Pancreas (tissue), 10 donors: ENCODE measurements at places on chromosomes 13 and 19. TPM values are rescaled to one million over a fixed set of nuclear protein-coding genes. Genes with fewer than 3 reads are reported as not detected.

DNA sequence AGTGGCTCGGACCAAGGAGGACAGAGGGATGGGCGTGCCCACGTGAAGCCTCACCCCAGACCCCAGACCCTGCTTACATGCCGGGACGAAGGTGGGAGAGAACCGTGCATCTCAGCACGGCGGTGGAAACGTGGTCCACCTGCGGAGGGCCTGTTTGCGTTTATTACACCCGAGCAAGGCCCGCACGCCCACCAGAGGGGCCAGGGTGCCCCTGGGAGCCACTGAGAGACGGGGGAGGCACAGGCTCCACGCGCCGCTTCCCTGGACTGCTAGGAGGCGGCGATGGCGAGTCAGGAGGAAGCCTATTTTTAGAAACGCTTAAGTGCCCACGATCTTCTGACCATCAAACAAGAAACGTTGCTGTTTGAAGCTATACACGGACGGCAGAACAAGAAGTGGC lies 80.7 kb downstream of the ATP11A start:
- no peak for DNase-seq

- DNase-seq = peak; percentile 98
Observed at GRCh38 chr19:35040826-35041547, 534 bp upstream of the HPN start.

DNA sequence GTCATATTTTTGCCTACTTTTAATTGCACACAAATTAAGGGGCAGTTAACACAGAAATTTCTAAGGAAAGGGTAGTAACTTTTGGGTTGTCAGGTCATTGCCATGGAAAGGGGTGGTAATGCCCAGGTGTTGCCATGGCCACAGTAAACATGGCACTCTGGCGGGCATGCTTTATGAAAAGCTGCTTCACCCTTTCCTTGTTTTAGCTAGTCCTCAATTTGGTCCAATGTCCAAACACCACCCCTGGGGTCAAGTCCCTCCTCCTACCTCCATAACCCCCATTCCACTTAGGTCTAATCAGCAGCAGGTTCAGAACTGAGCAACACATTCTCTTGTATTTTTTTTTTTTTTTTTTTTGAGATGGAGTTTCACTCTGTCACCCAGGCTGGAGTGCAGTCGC lies 6.6 kb downstream of the FFAR2 start:
- no peak for DNase-seq

GRCh38 chr19:34501339-34502320 lies 20.1 kb downstream of the WTIP start:
- peak; percentile 88 for DNase-seq

GRCh38 chr13:50645092-50645491 lies 198.4 kb downstream of the DLEU7 start:
- DNase-seq = no peak

- DNase-seq = no peak
Observed at GRCh38 chr19:51587264-51588191, 16.4 kb downstream of the ZNF175 start.

DNA sequence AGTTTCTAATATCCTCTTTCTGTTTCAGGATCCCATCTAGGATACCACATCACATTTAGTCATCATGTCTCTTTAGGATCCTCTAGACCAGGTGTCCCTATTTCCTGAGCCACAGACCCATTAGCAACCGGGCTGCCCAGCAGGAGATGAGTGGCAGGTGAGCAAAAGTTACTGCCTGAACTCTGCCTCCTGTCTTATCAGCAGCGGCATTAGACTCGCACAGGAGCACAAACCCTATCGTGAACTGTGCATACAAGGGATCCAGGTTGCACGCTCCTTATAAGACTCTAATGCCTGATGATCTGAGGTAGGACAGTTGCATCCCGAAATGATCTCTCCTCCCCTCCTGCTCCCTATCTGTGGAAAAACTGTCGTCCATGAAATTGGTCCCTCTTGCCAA lies 7.8 kb upstream of the CEBPG start:
- DNase-seq = no peak

GRCh38 chr19:48023011-48023410 lies 20.9 kb downstream of the CABP5 start:
- no peak for DNase-seq

- DNase-seq = no peak
Observed at GRCh38 chr19:14545716-14546082, 16.3 kb downstream of the TECR start.

DNA sequence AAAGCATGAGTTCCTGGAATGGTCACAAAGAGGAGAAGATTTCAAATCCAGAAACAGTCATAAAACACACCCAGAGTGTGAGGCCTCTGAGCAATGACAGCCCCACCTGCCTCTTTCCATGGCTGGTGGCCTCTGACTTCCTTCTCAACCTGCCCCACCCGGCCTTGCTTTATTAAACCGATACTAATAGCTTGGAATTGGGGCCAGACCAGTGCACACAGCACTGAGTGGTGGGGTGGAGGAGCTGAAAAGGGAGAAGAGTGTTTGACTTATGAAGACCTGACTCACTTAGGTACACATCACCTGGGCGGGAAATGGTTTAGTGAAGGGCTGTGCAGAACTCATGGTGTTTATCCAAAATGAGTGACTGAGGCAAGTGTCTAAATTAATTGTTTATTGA lies 20.7 kb upstream of the CEACAM6 start:
- DNase-seq = no peak

DNA sequence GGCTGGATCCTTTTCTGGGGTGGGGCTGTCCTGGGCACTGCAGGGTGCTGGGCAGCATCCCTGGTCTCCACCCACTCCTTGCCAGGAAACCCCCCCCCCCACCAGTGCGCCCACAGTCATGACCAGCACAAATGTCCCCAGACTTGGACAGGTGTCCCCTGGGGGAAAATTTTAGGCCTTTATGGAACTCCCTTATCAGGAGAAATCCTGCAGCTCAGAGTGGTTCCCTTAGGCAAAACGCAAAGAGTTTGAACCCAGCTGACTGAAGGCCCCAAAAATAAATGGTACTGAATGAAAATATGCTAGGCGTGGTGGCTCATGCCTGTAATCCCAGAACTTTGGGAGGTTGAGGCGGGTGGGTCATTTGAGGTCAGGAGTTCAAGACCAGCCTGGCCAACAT lies 51.8 kb downstream of the GADD45B start:
- DNase-seq = no peak

GRCh38 chr13:73334445-73334844 lies 275.6 kb downstream of the KLF5 start:
- DNase-seq = no peak

GRCh38 chr19:634975-635652 lies 1.8 kb upstream of the POLRMT start:
- DNase-seq = peak; percentile 72

- DNase-seq = no peak
Observed at GRCh38 chr13:52419080-52419479, 13.1 kb upstream of the THSD1 start.

GRCh38 chr13:77831866-77832265 lies 86.8 kb downstream of the EDNRB start:
- no peak for DNase-seq

GRCh38 chr19:49853852-49854377 lies 3.0 kb downstream of the PTOV1 start:
- DNase-seq = no peak

GRCh38 chr19:28936001-28936400 lies 276.9 kb downstream of the UQCRFS1 start:
- no peak for DNase-seq

DNA sequence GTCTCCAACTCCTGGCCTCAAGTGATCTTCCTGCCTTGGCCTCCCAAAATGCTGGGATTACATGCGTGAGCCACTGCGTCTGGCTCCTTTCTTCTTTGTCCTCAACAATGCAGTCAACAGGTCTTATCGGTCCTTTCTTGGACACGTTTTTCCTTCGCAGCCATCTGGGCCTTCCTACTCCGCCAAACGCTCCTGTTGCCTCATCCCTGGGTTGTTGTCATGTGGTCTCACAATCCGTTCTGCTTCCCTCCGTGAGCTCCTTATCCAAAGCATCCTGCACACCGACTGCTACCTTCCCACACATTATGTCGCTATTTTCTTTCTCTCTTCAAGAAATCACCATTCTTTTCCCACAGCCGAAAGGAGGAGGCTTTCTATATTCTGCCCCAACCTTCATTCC lies 306.8 kb downstream of the DCLK1 start:
- DNase-seq = no peak

DNA sequence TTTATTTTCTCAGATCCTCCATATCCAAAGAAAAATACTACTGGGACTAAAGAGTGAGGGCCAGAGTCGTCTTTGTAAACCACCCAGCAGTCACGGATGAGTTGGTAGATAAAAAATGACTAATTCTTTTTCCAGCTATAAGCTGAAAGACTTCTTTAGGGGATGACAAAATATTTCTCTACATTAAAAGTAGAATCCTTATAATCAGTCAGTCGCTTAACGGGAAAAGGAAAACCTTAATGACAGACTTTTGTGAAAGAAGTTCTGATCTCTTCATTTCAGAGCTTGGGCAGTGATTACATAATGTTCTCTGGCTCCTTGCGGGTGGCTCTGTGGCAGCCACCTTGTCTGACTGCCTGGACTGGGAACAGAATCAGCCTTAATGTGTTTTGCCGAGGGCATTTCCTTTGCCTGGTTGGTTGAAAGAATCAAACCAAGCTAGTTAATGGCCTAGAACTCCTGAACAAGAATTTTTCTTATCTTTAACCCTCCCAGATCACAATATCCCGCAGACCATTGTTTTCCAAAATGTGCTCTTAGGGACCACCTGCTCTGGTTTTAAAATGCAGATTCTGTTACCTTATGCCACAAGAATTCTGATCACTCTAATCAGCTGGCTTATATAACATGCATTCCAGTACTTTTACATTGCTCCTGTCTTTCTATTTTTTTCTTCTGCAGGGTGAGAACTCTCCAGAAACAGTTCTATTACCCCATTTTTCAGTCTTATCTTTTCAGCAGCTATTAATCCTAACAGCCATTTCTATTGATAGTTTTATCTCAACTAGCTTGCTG lies 2.5 kb downstream of the ITM2B start:
- no peak for DNase-seq

- DNase-seq = peak; percentile 90
Observed at GRCh38 chr19:925526-926322, at the start of gene ARID3A. Gene ARID3A (plus strand): TSS chr19:926035. CDS start chr19:929529, 3,494 bp downstream.

- no peak for DNase-seq
Observed at GRCh38 chr13:23561261-23561660, 9.0 kb upstream of the TNFRSF19 start.

DNA sequence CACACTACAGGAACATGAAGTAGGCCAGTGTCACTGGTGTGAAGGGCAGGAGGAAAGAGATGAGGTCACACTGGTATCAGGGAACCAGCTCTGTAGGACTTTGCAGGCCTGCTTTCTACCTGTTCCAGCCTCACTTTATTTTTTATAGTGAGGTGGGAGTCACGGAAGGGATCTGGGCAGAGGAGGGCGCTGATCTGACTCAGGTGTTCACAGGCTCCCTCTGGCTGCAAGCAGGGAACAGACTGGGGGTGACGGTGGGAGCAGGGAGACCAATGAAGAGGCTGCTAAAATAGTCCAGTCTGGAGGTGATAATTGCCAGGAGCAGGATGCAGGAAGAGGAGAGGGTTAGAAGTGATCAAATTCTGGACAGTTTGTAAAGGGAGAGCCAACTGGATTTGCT lies 2.8 kb downstream of the THAP8 start:
- DNase-seq = no peak

- DNase-seq = no peak
Observed at GRCh38 chr13:45623516-45624090, 8.1 kb upstream of the ERICH6B start.

DNA sequence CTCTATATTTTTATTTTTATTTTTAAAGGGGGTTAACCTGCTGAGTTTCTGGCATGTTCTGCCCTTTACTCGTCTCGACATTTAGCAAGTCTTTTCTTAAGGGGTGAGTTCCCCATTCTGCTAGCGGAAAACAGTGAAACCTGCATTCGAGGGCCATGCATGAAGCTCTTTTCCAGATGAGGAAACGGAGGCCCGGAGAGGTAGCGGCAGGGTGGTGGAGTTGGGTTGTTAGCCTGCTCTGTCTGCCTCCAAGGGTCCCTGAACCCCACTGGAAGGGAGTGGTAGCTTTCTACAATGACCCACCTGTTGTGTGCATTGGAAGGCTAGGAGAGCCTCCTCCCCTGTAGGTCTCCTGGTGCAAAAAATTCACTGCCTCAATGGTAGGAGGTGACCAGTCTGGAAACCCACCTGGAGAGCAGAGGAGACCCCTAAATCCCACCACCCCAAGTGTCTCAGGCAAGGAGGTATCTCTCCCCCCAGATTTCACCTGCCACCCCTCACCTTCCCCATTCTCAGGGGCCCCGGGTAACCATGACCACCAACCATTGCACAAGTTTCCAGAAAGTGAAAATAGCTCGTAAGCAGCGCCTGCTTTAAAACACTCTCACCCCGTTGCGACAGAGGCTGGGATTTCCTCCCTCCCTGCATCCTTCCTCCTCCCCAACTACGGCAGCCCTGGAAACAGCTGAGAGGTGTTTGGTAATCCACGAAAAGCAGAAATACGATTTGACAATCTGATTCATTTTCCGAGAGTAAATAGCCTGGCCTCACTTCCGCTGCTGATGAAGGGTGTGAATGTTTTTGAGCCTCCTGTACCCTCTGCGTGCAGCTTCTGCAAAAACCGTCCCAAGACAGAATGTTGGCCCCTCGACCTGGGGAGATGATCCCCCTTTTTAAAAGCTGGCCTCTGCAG lies 3.5 kb downstream of the KLF2 start:
- no peak for DNase-seq

GRCh38 chr19:46959894-46960556 lies 59.6 kb upstream of the NPAS1 start:
- no peak for DNase-seq

DNA sequence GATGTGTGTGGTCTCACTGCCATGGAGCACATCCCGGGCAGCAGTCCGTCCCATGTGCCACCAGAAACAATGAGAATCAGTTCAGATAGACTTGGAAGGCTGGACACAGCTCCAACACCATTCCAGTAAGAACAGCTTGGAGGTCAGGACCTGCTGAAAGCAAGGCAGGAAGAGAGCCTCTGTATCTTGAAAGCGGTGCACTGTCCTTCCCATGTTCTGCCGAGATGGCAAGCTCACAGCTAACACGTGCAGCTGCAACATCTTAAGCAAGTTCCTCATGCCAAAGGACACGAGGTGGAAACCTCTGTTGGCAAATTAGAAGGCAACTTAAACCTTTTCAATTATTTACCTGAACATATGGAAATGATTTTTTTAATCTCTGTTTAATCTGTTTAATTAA lies 175.4 kb downstream of the DLEU7 start:
- no peak for DNase-seq

The PABPC3 gene
- polyA plus RNA-seq = not detected

The URI1 gene
- 22.7 TPM for polyA plus RNA-seq

The ZNF180 gene
- polyA plus RNA-seq = 2.9 TPM

The CPB2 gene
- polyA plus RNA-seq = 0.53 TPM

The IZUMO2 gene
- not detected for polyA plus RNA-seq

The KCNJ14 gene
- polyA plus RNA-seq = 0.49 TPM

The MUC16 gene
- polyA plus RNA-seq = 0.02 TPM

The ZNF534 gene
- not detected for polyA plus RNA-seq
